ENCODE measurements at places on chromosomes 4 and X.
A peak's percentile ranks its signal among the peaks of the same experiment; 100 is the strongest.

GRCh38 chr4:119707336-119707735 lies 78.7 kb upstream of the PDE5A start:
- no peak for DNase-seq

GRCh38 chrX:12789976-12790375 lies 1.2 kb upstream of the PRPS2 start:
- DNase-seq: no peak

- DNase-seq: no peak
These were observed 24.1 kb downstream of the ETDA start for GRCh38 chrX:135275973-135276372.

DNA sequence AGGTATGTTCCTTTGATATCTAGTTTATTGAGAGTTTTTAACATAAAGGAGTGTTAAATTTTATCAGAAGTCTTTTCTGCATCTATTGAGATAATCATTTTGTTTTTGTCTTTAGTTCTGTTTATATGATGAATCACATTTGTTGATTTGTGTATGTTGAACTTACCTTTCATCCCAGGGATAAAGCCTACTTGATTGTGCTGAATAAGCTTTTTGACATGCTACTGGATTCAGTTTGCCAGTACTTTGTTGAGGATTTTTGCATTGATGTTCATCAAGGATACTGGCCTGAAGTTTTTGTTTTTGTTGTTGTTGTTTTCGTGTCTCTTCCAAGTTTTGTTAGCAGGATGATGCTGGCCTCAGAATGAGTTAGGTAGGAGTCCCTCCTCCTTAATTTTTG lies 10.8 kb upstream of the AFM start:
- no peak for DNase-seq

GRCh38 chrX:134158821-134159512 lies 78.0 kb upstream of the CCDC160 start:
- DNase-seq: no peak

DNA sequence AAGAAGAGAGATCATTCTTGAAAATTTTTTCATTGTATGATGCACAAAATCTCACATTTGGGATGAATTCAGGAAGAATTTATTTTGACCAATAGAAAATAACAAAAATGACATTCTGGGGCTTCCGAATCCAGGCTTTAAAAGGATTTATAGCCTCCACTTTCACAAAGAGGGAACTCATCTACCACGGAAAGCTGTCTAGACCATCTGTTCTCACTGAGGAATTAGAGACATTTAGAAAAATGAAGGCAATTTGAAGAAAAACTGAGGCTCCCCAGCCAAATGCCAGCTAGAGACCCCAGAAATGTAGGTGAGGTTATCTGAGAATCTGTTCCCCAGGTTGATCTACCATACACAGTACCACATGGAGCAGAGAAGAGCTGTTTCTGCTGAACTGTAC lies 464.3 kb downstream of the TMA16 start:
- DNase-seq: no peak

- DNase-seq: peak; percentile 39
These were observed 16.0 kb downstream of the MEPE start for GRCh38 chr4:87848622-87849351.

Measured in hippocampal formation (tissue), 2 donors.